ENCODE measurements at places on chromosomes 16 and 17.
A peak's percentile ranks its signal among the peaks of the same experiment; 100 is the strongest.

DNA sequence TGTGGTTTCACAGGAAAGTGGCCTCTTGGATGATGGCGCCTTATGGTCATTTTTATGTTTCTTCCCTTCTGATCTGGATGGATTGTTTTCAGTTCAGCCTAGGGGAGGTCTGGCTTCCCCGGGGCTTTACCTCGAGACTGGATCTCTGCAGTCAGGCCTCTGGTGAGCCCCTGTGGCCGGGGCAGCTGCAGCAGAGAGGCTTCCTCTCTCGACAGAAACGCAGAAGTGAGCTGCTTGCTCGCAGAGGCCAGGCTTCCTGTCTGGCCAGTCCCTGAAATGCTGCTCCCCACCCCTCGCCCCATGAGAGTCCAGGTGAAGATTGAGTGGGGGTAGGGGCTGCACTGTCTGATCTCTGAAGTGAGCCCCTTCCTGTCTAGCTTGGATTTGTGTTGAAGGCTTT lies 44.0 kb downstream of the PLCG2 start:
- no peak for DNase-seq

DNA sequence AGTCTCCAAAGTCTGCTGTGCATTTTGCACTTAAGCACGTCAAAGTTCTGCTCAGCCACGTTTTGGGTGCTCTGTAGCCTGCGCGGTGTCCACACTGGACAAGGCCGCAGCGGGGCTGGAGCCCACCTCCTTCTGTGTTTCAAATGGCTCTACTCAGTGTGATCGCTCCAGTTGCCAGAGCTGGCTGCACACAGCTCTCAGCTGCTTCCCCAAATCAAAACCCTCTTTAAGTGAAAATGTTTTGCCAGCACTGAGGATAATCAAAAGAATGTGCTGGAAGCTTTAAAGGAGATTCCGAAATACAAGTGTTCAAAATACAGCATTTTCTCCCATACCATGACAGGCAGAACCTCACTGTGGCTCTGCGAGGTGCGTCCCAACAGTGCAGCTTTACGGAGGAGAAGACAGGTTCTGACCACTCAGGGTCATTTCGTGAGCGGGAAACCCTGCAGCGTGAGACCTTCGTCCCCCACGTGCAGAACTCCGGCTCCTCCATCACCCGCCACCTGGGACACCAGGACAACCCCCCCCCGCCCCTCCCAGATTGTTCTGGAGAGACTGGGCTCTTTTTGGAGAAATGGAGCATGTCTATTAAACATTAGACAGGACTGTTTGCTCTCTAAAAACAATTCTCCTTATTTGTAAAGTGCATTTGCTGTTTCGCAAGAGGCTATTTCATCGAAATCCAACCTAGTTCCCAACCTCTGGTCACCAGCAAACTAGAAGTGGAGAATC lies 16.6 kb downstream of the TBC1D16 start:
- DNase-seq, result no peak

DNA sequence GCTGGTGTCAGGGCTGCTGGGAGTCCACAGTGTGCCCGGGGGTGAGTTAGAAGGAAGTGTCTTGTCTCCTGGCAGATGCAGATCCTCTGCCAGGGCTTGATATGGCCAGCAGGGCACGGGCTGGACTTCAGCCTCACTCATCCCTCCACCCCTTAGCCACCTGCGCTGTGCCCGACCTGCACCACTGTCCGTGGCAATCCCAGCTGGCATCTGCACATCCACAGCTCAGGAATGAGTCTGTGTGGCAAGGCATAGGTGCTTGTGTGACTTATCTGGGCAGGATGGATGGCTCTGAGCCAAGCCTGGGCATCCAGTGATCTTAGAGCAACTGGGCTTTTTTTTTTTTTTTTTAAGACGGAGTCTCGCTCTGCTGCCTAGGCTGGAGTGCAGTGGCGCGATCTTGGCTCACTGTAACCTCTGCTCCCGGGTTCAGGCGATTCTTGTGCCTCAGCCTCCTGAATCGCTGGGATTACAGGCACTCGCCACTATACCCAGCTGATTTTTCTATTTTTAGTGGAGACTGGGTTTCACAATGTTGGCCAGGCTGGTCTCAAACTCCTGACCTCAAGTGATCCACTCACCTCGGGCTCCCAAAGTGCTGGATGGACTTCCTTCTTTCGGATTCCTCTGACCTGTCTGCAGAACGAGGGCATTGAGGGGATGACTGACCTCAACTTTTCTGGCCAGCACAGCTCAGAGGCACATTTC lies 22.5 kb upstream of the CACNG1 start:
- DNase-seq, result no peak

GRCh38 chr17:78933025-78933958 lies 8.1 kb upstream of the TIMP2 start:
- peak; percentile 75 for DNase-seq

DNA sequence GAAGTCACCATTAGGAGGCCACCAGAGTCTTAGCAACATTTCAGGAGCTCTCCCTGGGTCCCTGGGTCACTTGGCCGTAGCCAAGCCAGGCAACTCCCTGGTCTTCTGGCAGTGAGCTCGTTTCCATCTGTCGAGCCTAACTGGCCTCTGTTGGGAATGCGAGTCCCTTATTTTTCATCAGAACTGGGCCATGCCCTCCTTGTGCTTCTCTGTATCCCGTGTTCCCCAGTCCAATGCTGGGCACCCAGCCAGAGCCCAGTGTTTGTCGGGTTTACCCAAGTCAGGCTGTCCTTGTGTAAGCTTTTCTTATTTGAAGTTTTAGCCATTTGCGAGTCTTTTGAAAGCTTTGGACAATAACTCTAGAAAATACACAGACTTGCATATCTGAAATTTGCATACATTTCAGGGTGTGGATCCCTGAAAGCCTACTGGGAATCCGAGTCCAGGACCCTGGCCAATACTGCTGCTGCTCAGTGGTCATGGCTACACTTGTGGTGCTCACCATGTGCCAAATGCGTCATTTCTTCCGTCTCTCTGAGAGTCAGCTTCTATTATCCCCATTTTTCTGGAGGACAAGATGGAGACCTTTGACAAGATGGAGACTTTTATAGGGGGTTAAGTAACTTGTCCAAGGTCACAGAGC lies 81.6 kb upstream of the LGALS9 start:
- DNase-seq, result no peak

- DNase-seq, result no peak
These were observed 4.2 kb upstream of the CBX4 start for GRCh38 chr17:79843474-79843815.

DNA sequence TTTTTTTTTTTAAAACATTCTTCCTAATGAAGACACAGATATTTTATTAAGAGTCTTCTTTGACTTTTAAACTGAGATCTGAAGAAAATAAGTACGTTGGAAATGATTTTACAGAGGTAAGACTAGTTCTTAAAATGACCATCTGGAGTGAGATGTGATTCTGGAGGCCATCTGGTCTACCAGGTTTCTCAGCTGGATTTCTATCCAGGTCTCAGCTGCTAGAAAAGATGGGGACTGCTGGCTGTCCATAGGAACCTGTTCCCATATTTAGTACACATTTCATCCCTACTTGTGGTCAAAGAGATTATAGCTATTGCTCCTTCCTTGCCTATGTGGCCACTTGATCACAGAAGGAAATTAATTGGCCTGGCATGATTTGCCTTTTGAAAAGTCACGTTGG lies 12.2 kb downstream of the PMFBP1 start:
- DNase-seq, result no peak

- peak; percentile 83 for DNase-seq
These were observed 651 bp upstream of the EIF1 start for GRCh38 chr17:41687828-41688640.

- no peak for DNase-seq
These were observed 13.4 kb downstream of the CBFA2T3 start for GRCh38 chr16:88963583-88963982.
